H4 (cell line): ENCODE measurements at places on chromosomes 3 and 15. TPM values are rescaled to one million over a fixed set of nuclear protein-coding genes. Genes with fewer than 3 reads are reported as not detected.
A peak's percentile ranks its signal among the peaks of the same experiment; 100 is the strongest.

- DNase-seq, result peak; percentile 36
Observed at GRCh38 chr15:25859838-25860645, 3.1 kb downstream of the ATP10A start.

GRCh38 chr3:8550611-8551010, 49.0 kb downstream of the LMCD1 start:
- DNase-seq, result no peak

- peak; percentile 44 for DNase-seq
Observed at GRCh38 chr15:101579631-101580163, 72.5 kb downstream of the TM2D3 start.

DNA sequence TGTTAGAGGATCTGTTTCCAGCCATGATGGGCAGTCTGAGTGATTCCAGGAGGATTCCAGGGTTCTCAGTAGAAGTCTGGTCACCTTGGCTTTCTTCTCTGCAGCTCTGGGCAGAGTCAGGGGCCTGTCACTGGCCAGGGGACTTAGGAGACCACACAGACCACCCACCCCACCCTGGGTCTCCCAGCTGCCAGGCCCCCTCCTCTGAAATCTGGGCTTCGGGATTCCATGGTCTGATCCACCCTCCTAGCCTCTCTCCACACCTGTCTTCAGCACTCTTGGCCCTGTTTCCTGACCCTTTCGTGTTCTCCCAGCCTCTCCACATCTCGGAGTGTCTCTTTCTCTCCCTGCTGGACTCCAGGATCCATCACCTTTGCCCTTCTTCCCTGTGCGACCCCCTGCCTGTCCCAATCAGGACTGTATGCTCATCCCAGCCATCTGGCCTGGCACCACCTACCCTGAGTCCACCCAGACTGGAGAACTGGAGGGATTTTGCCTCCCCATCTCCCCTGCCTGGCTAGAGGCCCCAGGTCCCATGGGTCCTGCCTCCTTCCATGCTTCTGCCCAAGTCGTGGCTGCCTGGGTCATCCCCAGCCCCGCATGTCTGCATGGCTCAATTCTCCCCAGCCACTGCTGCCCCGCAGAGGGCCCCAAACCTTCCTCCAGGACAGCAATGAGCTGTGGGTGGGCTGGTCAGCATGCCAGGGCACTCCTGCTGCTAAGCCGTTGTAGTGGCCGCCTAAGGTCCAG, 34.3 kb downstream of the GOLGA6L10 start:
- no peak for DNase-seq

DNA sequence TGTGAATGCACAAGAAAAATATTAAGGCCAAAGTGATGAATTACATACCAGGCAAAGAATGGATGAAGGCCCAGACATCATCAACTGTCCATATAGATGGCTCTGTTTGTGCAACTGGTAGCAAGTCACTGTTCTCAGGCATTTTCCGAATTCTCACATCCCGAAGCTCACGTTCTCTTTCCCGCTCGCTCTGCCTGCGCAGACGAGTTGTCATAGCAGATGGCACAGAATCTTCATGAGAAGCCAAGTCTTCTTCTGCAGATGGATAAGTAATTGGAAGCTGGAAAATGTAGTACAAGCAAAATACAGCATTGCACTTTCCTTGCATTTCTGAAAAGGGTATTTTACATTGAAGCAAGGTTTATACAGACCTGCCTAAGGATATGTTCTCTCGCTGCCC, 64.6 kb downstream of the GPR160 start:
- DNase-seq, result no peak

GRCh38 chr15:78266229-78266628, 1.9 kb downstream of the DNAJA4 start:
- DNase-seq, result no peak

DNA sequence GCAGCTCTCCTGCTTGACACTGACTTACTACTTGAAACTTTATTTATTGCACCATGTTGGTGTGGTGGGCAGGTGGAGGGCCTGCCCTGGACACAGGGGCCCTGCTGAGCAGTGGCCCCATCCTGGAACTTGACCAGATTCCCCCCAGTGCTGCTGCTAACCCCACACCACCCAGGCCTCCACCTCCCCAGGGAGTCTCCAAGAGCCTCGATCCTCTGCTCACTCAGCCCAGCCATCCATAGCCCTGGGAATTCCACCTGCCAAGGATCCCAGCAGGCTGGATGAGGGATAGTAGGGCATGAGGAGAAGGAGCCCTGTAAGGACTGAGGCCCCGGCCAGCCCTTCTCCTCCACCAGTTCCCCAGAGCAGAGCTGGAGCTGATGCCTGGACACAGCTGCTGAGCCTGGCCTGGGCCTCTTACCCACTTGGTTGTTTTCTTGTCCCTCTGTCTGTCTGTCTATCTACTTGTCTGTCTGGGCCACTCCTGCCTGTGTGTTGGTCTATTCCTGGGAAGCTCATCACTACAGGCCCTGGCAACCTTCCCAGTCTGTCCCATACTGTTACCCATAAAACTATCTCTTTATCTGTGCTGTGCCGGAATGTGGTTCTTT, 2.8 kb downstream of the CHAC1 start:
- DNase-seq, result no peak

DNA sequence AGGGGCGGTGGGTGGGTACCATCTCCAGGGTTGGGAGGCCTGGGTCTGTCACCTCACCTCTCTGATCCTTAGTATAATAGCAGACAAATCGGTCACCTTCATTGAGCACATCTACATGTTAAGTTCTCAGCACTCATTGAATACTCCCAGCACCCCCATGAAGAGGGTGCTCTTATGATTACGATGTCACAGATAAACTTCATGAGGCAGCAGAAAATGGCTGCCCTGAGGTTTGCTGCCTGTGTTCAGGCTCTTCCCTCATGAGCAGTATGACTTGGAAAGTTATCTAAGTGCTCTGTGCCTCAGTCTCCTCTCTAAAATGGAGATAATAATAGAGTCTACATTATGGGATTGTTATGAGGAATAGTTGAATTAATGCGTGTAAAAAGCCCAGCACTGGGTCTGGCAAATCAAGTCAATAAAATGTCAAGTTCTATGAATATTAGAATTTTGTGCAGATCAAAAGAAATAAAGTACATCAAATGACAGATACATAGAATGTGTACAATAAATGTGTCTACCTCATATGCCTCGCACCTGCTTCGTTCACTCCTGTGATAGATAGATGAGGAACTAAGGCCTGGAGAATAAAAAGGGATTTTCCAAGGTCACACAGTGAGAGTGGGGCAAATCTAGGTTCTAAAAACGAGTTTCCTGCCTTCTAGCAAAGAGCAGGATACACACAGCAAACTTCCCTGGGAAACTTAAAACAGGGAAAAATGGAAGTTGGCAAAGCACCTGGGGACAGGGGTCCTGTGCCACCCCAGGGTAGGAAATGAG, 142.2 kb upstream of the MRPS22 start:
- DNase-seq, result no peak

DNA sequence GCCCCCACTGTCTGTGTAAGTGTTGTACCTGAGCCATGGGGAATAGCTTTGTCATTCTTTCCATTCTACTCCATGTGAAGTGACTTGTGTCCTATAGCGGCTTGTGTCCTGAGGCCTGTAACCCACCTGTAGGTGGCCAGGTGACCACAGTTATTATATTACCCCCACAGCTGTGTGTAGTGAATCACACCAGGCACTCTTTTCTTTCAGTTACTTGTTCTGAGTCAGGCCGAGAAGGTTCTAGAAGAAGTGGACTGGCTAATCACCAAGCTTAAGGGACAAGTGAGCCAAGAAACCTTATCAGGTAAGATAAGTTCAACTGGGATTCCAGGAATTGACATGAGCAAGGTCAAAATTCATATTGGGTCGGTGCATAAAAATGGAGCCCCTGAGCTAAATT, 29.2 kb downstream of the POLG start:
- no peak for DNase-seq

- DNase-seq, result no peak
Observed at GRCh38 chr15:67607959-67608637, 65.6 kb downstream of the MAP2K5 start.

DNA sequence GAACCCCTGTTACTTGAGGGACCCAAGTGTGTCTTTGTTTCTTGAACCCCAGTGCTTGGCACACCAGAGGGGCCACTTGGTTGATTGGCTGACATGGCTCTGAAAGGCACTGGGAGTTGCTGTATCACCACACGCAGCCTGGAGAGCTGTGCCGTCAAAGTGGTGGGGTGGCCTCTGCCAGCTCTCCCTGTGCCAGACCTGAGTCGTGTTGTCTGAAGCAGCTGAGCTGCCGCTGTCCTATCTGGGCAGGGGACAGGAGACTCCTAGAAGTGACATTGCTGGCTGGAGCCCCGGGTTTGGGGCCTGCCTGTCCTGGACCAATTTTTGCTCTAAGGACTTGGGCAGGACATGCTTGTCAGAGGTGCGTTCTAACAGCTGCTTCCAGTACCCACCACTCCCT, 5.5 kb upstream of the SNX22 start:
- DNase-seq, result no peak

DNA sequence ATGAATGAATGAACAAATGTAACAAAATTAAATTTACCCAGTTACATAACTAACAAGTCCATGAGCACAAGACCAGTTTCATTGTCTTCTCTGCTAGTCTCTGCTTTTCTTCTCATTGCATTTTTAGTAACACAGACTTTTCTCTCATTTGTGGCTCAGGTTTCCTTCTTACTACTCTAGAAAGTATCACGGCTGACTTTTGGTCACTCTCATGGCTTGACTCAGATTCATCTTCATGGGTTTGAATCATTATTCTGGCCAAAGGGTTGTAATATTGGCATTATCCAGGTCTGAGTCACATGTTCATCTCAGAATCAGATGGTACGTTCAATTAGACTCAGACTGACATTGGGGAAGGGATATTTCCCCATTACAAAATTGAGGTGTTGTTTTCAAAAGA, 121.5 kb upstream of the SATB1 start:
- DNase-seq, result no peak

DNA sequence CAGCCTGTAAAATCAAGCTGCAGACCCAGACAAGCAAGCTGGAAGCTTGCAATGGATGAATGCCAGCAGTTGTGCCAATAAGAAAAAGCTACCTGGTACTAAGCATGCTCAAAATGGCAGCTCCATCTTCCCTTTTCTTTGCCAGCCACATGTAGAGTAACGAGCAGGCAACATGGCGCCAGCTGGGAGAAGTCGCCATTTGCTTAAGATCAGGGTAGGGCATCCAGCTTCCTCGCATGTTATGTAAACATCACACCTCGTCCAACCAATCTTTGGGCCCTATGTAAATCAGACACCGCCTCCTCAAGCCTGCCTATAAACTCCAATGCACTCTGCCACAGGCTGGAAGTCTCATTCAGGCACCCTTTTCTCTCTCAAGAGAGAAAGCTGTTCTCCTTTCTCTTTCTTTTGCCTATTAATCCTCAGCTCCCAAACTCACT, 973.9 kb downstream of the FHIT start:
- peak; percentile 81 for DNase-seq

DNA sequence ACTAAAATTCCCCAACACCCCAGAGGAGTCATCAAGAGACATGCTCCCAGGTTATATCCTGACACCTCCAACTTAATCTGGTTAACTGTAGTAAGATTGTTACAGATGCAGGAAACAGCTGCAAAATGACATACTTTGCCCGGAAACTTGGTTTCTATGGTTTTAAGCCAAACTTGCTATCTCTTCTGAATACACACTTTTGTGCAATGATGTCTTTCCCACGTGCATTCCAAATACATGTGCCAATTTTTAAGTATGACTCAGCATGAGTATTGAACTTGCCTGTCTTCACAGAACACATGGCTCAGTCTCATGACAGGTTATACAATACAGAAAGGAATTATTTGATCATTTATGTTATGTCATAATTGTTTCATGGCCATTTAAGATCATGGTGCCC, 207.0 kb upstream of the DCBLD2 start:
- peak; percentile 59 for DNase-seq

DNA sequence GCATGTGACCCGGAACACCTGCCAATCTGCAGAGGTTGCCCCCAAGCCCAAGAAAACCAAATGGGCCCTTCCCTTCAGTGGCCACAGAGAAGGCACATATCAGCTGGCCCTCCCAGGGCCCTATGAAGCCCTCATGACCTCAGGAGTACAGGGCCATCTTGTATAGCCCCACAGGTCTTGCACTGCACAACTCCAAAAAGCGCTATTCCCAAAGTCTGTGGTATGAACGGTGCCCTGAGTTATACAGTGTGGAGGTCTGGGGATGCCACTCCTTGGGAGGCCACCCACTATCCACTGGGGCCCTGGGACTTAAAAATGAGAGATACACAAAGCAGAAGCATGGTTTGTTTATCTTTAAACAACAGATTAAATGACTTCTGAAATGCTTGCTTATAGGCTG, 61.5 kb downstream of the CAPN7 start:
- no peak for DNase-seq

- no peak for DNase-seq
Observed at GRCh38 chr15:88799341-88799740, 3.9 kb upstream of the ACAN start.

DNA sequence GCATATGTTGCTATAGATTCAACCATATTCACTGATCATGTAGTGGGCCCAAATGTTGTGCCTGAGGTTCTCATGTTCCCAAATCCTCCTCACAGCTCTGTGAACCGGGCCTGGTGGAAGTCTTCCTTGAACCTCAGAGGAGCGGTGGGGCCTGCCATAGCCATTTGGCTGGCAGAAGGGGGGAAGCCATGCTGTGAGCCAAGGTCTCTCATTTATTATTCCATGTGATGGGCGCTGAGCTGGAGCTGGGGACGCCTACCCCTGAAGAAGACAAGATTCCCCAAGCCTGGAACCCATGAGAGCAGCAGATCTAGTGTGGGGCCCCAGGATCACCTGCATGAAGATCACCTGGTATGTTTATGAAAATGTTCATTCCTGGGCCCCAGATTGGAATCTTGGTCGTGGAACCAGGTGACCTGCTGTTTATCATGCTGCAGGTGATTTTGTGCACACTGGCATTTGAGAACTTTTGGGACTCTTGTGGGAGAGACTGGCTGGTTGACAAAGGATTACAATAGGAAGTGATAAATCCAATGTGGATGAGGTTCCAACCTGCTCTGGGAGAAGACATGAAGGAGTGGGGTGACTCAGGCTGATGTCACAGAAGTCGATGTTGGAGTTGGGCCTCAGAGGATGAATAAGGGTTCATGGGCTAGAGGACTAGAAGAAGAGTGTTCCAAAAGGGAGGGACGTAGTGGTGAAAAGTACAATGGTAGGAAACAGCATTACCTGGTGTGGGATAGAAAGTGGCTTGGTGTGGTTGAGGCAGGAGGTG, 102.1 kb downstream of the ASB7 start:
- DNase-seq, result no peak

- DNase-seq, result no peak
Observed at GRCh38 chr15:73914145-73914544, 12.1 kb upstream of the LOXL1 start.

- peak; percentile 76 for DNase-seq
Observed at GRCh38 chr3:188788621-188789081, 383.1 kb upstream of the TPRG1 start.

The OR5H2 gene
- not detected in 2 replicates for total RNA-seq

The CADPS gene
- 0.17 TPM in 1 of 2 replicates, not detected in the other for total RNA-seq

The CGNL1 gene
- total RNA-seq, result 0.41 and 0.43 TPM in 2 replicates

The MIX23 gene
- total RNA-seq, result 52.8 and 67.7 TPM in 2 replicates

The GOLGA6D gene
- total RNA-seq, result not detected in 2 replicates

The ADAMTSL3 gene
- total RNA-seq, result 0.17 TPM in 1 of 2 replicates, not detected in the other

The ZNF620 gene
- 0.66 TPM in 1 of 2 replicates, not detected in the other for total RNA-seq

The P3H2 gene
- 22.7 and 28.7 TPM in 2 replicates for total RNA-seq

The SLCO2A1 gene
- 0.02 and 0.06 TPM in 2 replicates for total RNA-seq

The ANKRD63 gene
- total RNA-seq, result 0.37 TPM in 1 of 2 replicates, not detected in the other

The PDZRN3 gene
- total RNA-seq, result 3.4 and 3.6 TPM in 2 replicates

The PROK2 gene
- total RNA-seq, result not detected in 2 replicates
